ENCODE measurements at places on chromosomes 16 and 17.

GRCh38 chr16:69709456-69710084 lies 16.8 kb downstream of the NQO1 start:
- peak; percentile 75 for DNase-seq

DNA sequence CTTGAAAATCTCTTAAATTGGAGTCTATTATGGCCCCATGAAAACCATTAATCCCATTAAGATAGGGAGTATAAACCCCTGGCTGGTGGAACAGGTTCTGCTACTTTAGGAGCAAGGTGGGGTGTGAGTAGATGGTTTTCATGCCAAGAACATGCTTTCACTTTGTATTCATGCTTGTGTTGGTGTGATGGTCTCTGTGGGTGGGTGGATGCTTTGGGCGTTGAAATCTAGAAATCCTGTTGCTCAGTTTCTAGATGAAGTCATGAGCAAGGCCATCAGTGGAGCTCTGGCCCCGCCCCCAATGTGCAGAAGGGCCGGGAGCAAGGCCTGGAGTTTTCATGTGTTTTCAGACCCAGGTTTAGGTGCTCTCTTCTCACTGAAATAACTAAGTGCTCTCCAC lies 20.1 kb downstream of the PLD6 start:
- no peak for DNase-seq

- DNase-seq: peak; percentile 48
Measured at GRCh38 chr16:4200000-4200780, 41.7 kb downstream of the SRL start.

GRCh38 chr16:25501530-25502255 lies 190.1 kb upstream of the HS3ST4 start:
- DNase-seq: no peak

DNA sequence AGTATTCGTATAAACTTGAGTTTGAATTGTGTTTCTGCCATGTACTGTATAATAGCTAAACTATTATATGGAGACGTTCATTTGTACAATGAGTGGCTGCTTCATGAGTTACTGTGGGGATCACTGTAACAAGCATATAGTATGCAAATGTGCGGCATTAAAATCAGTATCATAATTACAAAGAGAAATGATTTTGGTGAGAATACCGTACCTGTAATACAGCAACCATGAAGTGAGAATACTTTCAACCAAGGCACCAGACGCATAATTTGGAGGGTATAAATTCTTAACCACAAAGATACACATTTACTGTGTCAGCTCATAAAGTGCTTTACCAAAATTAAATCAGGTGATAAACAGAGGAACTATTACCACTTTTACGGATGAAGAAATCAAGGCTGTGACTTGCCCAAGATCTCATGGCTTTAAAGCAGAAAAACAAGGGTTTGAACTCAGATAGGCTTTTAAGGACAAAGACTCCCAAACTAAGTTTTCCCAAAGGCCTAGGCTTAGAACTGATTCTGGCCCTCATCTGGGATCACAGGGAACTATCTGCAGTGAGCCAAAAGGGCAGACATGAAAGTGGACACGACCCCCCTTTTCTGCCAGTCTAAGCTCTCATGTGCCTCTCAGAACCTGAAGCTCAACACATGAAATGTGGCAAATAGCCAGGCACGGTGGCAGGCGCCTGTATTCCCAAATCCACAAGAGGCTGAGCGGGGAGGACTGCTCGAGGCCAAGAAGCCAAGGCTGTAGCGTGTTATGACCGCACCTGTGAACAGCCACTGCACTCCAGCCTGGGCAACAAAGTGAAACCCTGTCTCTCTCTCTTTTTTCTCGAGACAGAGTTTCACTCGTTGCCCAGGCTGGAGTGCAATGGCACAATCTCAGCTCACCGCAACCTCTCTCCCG lies 6.4 kb downstream of the RPS15A start:
- DNase-seq: no peak

DNA sequence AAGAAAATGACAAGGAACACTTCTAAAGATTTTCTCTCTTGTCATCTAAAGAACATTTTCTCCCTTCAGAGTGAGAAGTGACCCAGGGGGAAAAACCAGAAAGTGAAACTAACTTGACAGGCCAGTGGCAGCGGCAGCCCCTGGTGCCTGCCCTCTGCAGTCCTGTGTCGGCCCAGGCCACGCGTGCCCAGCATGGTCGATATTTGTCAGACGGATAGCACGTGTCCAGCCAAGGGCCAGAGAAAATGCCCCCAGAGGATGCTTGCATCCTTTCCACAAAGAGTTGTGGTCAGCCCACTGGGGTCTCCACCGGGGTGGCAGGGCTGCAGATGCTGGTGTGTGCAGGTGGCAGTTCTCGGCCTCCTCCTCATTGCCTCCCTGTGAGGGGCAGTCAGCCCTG lies 176.6 kb downstream of the RAB11FIP4 start:
- DNase-seq: no peak

DNA sequence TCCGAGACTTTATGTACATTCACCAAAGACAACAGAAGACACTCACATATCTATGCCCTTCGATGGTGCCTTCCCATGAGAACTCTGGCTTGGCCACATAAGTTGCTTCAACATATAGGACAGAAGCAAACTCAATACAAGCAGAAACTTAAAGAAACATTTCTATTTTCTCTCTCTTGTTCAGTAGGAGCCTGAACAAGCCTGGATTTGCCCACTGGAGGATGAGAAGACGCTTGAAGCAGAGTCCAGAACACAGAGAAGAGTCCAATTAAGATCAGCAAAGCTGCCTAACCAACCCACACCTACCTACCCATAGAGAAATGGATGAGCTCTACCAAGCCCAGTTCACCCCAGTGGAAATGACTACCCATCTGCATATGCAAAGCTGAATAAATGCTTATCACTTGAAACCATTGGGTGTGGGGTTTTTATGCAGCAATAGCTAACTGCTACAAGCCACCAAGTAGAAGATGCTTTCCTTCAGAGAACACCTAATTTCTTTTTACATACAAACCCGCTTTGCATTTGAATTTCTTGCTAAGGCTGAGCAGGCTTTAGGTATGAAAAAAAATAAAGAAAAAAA lies 337.9 kb upstream of the DYNLRB2 start:
- DNase-seq: no peak
